NCI-H187 treated with DMSO at 0.1 percent for 48 hours (cell line): ENCODE measurements at places on chromosomes 7 and 10.
A peak's percentile ranks its signal among the peaks of the same experiment; 100 is the strongest.

DNA sequence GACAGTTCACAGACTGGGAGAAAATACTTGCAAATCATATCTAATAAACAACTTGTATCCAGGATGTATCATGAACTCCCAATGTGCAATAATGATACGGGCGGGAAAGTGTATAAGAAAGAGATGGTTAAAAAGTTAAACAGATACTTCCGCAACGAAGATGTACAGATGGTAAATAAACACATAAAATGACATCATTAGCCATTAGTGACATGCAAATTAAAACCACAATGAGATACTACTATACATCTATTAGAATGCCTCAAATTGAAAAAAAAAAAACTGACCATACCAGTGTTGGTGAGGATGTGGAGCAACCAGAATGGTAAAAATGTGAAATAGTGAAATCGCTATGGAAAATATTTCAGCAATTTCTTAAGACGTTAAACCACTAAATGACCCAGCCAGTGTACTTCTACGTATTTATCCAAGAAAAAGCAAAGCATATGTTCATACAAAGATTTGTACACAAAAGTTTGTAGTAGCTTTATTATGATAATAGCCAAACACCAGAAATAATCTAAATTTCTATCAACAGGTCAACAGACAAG, 83.5 kb downstream of the IPMK start:
- no peak for DNase-seq

DNA sequence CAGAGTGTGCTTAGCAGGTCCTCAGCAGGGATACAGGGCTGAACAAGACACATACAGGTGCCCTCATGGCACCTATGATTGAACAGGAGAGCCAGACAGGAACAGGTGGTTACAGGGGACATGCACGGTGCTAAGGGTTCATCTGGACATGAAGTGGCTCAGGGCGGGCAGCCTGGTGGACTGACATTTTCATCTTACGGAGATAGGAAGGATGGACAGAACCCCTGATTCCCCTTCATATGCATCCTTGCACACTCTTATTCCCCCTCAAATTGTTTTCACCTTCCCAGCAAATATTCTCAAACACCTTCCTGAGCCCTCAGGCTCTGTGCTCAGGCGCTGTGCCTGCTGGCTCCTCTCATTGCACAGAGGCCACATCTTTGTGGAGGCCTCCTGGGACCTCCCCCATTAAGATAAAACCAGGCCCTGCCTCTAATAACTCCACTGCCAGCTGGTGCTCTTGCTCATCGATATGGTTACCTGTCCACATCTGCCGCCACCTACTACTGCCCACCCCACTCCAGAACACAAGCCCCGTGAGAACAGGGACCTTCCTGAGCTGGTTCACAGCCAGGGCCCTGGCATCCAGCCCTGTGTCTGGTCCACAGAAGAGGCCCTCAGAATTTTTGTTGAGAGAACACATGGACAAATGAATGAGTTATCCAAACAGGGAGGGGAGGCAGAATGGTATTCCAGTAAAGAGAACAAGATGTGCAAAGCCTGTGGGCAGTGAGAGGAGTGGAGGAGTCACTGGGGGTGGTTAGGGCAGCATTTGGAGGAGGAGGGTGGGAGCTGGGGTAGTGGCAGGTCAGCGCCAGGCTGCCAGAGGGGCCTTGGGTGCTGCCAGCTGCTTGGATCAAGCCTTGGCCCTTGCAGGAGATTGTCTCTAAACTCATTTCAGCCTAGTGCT, 68.9 kb upstream of the AQP1 start:
- DNase-seq, result no peak

GRCh38 chr7:111654343-111654742, 92.1 kb upstream of the IMMP2L start:
- no peak for DNase-seq

- no peak for DNase-seq
Observed at GRCh38 chr10:131015271-131015670, 296.2 kb downstream of the TCERG1L start.

- DNase-seq, result no peak
Observed at GRCh38 chr10:99779335-99779734, 3.1 kb upstream of the ABCC2 start.

- DNase-seq, result no peak
Observed at GRCh38 chr7:1813394-1814088, 143.5 kb downstream of the ELFN1 start.

- DNase-seq, result no peak
Observed at GRCh38 chr10:33126742-33127141, 168.7 kb upstream of the ITGB1 start.

DNA sequence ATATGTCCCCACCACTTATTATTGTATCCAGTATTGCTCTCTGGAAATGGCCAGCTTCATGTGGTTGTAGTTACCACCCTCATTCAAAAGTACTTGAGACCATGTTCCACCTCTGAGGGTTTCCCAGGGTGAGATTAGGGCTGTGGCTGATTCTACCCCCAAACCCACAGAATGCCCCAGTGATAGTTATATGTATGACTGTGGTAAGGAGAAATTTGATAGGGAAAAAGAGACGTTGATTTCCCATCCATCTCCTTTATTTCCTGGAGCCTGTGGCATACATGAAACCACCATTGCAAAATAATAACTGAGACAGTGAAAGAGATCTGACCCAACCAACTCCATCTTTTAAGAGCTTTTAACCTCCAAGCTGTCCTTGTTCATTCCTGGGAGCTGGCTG, 25.2 kb downstream of the ARL5B start:
- no peak for DNase-seq

DNA sequence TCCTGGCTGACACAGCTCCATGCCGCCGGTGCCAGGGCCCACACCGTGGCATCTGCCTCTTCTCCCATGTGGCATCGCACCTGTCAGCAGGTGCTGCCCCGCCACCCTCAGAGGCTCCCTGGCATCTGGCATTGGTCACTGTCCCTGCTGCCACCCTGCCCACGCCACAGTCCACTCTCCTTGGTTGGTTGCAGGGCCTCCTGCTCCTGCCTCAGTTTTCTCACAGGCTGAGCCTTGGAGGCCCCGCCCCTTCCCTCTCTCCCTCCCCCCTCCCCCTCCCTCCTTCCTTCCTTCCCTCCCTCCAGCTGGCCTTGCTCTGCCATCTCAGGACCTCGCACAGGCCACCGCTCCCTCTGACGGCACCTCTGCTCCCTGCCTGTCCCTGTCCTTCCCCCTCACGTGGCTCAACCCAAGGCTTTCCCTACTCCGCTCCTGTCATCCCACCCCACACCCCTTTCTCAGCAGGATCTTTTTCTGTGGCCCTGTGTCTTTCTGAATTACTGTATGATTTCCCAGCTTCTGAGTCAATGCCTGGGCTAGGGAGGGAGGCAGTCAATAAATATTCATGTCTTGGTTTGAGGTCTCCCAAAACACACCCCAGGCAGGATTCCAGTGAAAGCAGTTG, 87.4 kb downstream of the INPP5A start:
- DNase-seq, result no peak

DNA sequence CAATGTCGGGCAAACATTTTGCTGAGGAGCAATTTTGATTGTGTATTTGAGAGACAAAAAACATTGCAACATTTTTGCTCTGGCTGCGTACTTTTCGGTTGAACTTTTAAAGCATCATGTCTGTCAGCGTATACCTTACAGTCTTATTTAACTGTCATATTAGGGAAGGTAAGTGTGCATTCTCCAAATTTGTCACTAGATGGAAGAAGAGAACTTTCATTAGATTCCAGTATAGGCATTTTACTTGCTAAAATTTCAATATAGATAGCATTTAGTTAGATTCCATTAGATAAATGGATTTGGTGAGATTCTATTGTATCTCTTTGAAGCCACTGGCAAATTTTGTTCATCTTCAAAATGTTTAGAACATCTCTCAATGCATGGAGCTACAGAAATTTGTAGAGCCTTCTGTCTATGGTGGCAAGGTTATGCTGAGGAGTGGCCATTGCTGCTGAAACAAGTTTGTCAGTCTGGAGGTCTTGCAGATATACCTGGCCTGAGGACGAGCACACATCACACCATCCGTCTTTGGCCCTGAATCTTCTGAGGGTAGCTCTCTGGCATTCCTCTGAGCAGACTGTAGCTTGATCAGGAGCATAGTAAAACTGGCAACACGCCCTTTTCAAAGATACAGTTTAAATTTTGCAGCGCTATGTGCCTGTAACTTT, 437.5 kb upstream of the MBL2 start:
- no peak for DNase-seq

DNA sequence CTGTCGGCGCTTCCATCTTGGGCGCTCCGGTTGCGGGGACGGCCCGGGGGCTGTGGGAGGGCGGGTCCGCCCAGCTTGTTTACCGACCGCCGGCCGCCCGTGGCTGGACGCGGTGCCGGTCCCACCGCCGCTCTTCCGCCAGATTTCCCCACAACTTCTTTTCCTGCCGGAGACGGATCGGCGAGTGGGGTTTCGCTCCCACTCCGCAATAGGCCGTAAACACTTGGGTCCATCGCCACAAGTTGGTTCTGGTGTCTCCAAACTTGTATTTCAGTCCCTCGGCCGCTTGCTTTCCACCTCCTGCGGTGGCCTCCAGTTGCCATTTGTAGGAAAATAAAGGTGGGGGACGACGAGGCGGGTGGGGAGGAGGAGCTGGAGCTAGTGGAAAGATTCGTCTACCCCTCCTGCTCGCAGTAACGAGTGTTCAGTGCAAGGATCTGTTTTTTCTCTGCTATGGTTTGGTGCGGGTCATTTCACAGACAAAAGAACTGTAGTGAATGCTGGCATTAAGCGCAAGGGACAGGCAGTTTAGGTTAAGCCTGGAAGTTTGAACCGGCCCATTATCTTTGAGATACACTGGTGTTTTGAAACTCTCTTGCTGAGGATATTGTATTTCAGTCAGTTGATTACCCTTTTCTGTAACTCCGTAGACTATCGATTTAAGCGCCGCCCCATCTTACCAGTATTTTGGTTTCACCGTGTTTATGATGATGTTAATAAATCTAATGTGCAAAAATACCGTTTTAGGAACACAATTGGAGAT, 24.3 kb upstream of the ZRANB1 start:
- DNase-seq, result no peak

DNA sequence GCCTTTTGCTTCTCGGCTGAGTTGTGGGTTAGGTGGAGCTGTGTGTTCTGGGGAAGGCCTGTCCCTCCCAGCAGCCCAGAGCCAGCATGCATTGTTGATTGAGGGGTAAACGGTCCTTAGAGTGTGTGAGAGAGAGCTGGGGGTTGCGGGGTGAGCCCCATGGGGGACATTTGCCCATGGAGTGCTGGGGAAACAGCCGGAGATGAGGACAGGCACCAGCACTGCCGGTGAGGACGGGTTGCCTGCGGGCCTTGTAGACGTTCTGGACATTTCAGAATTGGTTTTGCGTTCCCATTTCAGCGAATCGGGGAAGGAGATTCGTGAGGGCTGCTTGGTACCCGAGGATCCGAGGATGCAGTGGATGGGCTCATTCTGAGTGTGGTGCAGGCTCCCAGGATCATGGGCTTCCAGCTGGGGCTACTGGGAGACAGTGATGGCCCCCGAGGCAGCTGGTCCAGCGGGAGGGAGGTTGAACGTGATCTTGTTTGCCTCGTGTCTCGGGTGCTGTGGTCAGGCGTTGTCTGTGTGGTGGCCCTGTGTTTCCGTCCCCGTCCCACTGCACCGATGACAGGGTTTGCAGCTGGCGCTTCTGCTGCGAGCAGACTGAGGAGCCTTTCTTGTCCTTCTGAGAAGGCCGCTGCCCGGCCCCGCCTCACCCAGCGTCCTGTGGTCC, 113.9 kb downstream of the CYTH3 start:
- no peak for DNase-seq

DNA sequence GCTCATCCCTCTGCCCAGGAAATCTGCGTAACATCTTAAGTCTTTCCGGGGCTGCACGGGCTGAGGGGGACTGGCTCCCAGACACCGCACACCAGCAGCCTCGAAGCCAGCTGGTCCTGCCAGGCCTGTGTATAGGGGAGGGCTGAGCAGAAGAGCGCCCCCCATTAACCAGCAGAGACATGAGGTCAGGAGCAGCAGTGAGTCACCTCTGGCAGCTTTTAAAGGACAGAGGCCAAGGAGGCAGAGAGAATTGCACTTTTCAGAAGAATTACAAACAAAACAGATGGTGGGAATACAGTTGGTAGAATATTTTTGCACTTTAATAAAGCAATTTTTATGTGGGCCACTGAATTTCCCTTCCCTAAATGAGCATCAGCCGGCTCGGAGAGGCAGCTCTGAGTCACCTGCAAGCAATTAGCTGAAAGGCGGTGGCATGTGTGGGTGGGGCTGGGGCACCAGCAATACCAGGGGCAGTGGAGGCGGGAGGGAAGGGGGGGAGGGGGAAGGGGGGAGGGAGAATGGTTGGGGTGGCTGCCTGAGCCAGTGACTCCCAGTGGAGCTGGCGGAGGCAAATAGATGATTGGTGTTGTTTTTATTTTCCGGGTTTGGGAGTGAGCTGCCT, 39.1 kb downstream of the GOLGA7B start:
- DNase-seq, result peak; percentile 30

- DNase-seq, result no peak
Observed at GRCh38 chr7:116788572-116789197, 73.7 kb upstream of the CAPZA2 start.

GRCh38 chr7:138690495-138690894, 10.7 kb downstream of the SVOPL start:
- no peak for DNase-seq

DNA sequence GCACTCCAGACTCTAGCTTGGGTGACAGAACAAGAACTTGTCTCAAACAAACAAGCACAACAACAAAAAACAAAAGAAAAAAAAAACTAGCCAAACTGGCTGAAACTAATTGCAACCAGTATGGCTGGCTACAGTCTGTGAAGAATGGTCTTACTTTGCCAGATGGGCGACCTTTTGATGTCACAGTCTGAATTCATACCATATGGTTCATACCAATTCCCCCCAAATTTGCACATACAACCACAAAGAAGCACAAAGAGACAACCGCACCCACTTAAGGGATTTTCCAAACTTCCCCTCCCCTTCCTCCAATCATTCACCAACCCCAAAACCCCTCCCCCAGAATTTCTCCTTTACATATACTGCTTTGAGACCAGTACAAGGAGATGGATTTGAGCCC, 114.2 kb downstream of the SPAG6 start:
- DNase-seq, result no peak
